ENCODE measurements at places on chromosomes 4 and X.

DNA sequence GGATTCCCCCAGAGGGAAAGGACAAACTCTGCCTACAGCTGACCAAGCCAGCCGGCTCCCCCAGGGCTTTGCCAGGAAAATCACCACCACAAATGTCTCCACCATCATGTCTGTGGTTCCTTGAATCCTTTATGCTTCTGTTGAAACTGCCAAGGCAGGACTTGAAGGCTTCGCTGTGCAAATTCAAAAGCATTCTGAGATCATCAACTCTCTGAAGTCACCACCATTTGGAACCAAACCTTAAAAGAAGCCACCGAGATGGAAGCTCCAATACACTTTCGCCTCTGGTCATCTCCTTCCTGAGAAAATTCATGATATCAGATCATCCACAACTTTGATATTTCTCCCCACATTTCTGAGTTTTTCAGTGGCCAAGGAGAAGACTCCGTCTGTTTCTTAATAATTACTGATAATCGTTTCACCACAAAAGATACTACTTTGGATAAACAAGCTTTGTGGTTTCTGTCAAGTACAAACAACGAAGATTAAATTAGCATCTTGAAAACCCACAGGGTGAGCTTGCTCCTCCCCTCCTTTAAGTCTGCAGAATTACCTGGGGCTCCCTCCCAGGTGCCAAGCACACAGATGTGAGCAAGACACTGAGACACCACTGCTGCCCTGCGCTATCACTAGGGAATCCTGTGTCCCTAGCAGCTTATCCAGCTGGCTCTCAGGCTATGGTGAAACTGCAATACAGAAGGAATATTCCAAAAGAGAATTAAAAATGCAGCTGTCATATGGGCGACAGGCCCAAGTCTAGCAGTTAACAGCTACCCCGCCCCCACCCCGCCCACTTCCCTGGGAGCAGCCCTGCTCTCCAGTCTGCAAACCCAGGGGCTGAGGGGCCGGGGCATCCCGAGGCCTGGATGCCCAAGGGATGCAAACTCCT lies 125.0 kb upstream of the TBL1X start:
- DNase-seq: no peak

DNA sequence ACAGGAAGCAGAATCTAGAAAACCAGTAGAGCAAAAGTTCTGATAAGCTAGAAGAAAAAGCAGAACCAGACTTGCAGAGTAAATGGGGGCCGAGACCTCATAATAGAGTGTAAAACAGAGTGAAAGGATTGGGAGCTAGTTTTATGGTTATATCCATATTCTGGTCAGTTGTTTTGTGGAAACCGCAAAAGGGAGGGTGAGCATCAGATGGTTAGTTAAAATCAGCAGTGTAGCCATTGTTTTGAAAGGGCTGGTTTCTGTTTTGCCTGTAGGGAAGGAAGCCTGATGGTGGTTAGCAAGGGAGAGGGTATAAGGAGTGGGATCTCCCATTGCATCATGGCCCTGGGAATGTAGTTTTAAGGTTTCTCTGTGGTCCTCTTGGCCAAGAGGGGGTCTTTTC lies 17.2 kb upstream of the CCNI start:
- DNase-seq: no peak

DNA sequence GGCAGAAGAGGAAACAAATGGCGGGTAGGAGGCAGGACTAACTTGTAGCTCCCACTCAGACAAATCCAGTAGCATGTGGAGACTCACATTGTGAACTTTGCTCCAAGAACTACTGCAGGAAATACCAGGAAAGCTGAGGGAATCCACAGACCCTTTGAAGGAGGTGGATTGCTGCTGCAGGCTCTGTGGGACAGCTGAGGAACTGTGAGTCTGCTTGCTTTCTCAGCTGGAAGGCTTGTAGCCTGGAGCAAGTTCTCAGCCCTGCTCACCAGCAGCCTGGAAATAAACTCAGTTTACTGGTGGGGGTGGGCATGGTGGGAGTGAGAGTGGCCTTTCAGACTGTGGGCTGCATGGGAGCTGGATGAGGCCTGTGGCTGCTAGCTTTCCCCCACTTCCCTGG lies 16.0 kb downstream of the RTL3 start:
- DNase-seq: no peak

DNA sequence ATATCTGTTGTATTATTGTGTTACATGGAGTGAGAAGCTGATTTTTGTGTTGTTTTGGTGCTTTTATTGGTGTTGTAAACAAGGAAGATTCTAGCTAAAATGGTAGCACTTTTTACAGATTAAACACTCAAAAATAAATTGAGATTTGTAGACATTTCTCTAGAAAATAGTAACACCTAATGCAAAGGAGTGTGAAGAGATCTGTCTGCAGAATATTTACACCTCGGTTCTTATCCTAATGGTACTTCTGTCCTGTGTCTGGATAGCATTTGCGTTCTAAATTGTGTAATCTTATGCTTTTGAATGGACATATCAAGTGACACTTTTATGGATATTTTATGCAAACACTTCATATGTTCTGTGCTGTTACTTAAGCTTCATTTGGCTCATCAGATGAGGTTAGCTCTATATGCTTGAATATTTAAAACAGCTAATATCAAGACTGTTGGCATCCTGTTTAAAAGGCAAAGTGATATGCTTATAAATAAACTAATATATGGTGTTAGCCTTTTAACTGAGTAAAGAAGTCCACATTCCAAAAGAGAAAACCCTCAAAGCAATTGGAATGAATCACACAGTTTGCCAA lies 6.0 kb downstream of the PCDH7 start:
- DNase-seq: no peak

GRCh38 chrX:2373615-2374014 lies 127.2 kb downstream of the DHRSX start:
- no peak for DNase-seq

DNA sequence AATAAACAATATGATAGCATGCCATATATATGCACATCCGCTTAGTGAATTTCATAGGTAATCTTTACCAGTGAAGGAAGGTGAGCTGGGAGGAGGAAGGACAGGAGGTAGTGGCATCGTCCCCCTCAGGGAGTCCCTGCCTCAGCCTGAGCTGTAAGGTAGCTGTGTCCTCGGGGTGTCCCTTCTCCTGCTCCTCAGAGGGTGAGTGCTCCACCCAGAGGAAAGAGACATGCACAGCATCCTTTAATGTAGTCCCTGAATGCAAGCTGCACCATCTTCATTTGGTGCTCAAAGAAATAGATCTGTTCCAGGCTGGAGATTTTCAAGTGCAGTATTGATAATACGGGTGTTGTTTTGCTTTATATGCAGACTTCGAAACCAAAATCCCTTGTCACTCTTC lies 330.4 kb upstream of the SFRP2 start:
- no peak for DNase-seq

GRCh38 chr4:168631241-168632162 lies 134.7 kb downstream of the PALLD start:
- peak; percentile 18 for DNase-seq
